D721Med (cell line): ENCODE measurements at places on chromosomes 1 and 21.

DNA sequence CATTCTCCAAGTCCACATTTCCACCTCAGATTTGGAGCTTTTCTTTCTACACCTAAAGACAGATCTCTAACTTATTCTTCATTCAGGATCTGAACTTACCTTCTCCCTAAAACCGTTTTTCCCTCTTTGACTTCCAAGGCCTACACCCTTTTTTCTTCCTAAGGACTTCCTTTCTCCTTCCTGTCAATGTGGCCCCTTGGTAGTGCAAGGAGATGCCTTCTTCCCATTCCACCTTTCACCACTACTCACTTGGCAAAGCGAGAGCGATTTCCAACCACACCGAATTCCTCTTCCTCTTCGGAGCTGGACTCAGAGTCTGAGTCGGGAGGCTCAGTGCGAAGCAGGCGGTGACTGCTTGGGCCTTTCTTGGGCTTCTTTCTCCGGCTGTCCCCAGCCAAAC lies 1.3 kb downstream of the EFCAB14 start:
- DNase-seq: no peak

- no peak for DNase-seq
Measured at GRCh38 chr1:74505928-74506710, 6.3 kb downstream of the LRRC53 start.

DNA sequence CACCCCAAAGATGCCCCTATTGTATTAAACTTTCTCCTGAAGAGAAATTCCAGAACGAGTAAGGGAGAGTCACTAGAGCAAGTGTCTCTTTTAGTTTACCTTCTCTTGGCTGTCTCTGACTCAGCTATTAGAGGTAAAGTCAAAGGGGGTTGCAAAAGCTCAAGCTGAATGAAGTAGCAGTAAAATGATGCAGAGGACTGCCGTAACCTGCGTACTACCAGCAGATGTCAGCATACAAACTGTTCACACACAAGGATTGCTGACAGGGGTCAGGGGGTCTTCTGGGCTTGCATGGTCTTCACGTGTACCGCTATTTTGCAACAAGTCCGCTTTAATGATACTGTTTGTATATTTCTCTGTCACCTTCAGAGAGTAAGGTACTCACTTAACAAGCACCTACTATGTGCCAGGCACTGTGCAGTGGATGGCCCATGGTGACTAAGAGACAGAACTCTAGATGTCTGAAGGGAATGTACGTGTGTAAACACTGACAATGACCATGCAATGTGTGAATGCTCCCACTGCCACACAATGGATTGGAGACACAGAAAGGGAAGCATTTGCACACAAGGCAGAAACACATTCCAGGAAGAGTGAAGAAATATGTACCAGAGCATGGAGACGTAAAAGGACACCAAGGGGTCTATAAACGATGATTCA lies 34.9 kb downstream of the CHML start:
- no peak for DNase-seq

DNA sequence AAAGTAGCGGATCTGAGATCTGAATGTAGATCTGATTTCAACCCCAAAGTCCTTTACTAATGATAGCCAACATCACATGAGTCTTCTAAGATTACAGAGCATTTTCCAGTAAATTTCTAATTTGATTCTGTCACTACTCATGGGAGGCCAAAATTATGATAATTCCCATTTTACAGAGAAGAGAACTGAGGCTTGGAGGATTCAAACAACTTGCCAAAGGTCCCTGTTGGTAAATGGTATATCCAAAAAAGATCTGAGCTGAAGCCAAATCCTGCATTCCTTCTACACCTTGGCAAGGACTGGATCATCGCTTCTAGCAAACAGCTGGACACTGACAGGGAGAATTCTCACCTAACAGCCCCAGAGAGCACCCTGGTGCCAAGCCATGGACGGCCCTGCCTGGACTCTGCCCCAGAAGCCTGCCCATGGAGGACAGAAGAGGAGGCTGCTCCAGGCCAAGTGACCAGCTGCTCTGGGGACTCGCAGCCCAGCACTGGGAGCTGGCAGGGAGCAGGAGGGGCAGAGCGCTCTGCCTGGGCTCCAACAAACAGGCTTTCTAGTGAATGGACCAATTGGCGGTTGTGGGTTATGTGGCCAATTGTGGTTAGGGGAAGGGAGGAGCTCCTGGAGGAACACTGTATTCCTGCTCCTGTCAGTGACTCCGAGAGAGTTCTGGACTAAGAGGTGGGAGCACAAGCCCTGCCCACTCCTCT lies 6.4 kb upstream of the CSF1 start:
- no peak for DNase-seq

DNA sequence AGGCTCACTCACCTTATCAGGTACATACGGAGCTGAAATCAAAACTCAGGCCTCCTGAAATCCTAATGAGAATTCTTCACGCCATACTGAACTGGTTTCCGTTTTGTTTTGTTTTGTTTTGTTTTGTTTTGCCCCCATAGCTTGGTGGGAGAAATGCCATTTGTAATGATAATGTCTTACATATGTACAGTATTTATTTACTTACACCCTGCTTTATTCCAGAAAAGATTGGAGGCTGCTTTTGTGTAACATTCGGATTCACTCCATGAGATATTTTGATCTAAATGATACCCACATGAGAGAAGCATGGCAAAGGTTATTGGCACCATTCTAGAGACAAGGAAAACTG lies 84.7 kb downstream of the EPHB2 start:
- DNase-seq: no peak

- DNase-seq: no peak
Measured at GRCh38 chr21:22758478-22758877, 1760.3 kb downstream of the NCAM2 start.

- DNase-seq: no peak
Measured at GRCh38 chr1:49364676-49365075, 588.0 kb upstream of the BEND5 start.

- no peak for DNase-seq
Measured at GRCh38 chr1:175287849-175288248, 95.3 kb upstream of the KIAA0040 start.

- no peak for DNase-seq
Measured at GRCh38 chr1:192904438-192904895, 95.6 kb downstream of the RGS2 start.

DNA sequence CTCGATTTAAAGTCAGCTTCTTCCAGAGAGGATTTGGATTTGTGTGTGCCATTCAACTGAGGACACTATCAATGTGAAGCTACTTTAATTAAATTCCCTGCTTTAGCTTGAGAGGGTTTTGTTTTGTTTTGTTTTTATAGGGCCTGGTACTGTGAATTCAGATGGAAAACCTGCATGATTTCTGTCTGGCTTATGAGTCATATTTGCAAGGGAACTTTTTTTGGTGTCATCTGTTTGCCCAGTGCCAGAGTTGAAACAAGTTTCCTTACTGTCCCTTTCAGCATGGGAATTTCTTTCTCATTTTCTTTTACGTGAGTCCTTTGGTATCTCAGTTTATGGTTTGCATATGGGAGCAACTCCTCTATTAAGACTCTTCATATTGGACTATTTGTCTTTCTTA lies 194.6 kb downstream of the GREM2 start:
- DNase-seq: no peak

GRCh38 chr21:15309022-15309590 lies 244.3 kb upstream of the NRIP1 start:
- no peak for DNase-seq

DNA sequence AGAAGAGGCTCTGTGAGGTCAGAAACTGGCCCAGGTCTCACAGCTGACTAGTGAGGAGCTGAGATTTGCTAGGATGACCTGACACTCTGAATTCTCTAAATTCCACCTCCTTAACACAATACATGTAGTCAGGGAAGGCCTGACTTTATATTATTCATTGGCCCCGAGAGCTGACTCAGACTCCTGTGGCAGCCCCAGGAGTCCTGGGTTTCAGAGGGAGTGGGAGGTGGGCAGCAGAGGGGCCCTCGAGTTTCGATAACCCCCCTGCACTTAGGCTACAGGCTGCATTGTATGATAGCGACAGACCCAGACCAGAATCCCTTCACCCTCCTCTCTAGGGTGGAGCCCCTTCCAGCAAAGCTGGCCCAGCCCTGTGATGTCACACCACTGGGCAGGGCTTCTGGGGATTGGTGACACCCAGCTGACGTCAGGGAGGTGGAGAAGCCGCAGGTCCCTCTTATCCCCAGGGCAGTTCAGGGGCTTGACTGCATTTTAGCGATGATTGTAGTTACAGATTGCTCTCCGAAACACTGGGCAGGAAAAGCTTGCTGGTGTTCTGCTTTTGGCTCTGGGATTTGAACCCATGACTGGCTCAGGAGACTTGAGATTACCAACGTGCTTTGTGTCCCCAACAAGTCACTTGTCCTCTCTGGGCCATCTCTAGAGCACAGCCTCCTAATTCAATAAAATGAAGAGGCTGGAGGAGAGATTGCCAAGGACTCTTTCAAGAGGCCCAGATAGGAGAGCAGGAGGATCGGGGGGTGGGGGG lies 17.0 kb upstream of the GPR37L1 start:
- DNase-seq: peak; percentile 31

- no peak for DNase-seq
Measured at GRCh38 chr21:32009263-32009662, 136.4 kb downstream of the HUNK start.

GRCh38 chr1:230306169-230306568 lies 120.0 kb downstream of the PGBD5 start:
- DNase-seq: no peak

DNA sequence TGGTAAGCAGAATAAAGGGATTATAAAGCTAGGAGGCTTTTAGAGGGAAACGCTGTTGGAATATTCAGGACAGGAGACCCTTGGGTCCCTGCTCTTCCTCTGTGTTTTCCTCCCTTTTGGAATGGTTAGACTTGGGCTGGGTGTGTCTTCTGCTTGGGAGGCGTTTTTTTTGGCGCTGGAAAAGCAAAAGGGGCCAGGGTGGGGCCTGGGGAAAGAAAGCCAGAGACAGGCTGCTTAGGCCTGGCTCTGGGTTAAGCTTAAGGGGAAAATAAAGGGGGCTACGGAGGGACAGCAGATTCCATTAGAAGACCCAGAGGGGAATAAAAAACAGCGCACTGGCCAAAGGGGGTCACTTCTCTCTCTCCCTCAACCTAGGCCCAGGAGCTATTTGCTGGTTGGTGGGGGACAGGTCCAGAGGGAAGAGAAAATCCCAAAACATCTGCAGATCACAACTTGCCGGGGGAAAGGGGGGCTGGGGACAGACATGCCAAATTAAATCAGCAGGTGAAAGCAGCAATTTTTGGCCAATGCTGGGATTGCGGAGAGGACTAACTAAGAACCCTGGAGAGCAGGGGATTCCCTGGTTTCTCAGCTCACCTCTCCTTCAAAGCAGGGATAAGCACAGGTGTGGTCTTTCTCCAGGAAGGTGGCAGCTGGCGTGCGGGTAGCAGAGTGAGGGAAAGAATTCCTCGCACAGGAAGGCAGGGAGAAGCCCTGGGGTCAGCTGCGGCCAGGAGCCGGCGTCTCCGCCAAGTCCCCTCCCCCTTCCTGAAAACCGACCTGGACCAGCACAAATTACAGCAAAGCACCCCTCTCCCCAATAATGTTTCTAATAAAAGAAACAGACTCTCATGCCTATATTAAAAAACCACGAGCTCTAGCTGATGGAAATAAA lies 82.2 kb upstream of the AK4 start:
- DNase-seq: no peak

DNA sequence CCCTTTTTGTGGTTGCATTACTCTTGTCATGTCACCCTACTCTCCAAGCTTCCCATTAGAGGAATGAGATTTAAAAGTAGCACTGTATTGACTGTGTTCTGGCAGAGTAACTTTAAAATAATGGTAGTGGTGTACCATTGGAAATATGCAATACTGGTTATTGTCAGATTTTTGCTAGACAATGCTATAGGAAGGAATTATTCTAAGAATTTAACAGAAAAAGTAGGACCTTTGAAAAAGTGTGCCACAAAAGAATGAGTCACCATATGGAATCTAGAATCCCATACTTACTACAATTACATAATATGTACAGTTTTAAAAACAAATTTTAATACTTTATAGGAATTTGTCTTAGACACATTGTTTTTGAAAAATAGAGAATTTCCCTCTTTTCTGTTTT lies 13.8 kb downstream of the MIER1 start:
- DNase-seq: no peak

DNA sequence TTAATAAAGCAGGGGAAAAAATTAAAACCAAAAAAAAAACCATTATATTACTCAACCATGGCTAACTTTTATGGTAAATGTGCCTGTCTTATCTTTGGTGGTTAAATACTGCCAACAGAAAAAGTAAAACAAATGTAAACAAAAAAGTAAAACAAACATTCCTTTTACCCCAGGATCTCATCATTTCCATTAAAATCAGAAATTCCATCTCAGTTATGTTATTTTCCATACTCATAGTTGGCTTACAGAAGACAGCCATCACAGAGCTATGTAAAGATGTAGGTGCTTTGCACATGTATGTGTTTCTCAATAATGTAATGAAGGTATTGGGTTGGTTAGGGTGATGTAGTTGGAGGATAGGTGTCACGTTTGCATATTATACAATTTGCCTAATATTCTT lies 185.0 kb downstream of the KCNK2 start:
- DNase-seq: no peak
